ENCODE measurements at places on chromosomes 11 and 22.

DNA sequence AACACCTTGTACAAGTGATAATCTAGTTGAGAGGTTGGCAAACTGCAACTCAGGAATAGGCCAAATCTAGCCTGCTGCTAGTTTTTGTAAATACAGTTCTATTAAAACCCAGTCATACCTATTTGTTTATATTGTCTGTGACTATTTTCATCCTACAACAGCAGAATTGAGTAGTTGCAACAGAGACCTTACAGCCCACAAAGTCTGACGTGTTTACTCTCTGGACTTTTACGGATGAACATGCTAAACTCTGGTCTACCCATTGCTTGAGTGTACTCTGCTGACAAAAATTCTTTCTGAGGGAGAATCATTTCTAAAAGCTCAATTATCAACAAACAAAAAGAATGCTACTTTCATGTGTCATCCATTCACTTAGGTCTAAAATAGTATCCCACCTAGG is 287.0 kb downstream of the DYNC2H1 start:
- DNase-seq = no peak

- no peak for DNase-seq
Measured at GRCh38 chr22:29937940-29938693, 55.1 kb downstream of the MTMR3 start.

GRCh38 chr22:20624161-20624616 is 116.8 kb downstream of the MED15 start:
- no peak for DNase-seq

DNA sequence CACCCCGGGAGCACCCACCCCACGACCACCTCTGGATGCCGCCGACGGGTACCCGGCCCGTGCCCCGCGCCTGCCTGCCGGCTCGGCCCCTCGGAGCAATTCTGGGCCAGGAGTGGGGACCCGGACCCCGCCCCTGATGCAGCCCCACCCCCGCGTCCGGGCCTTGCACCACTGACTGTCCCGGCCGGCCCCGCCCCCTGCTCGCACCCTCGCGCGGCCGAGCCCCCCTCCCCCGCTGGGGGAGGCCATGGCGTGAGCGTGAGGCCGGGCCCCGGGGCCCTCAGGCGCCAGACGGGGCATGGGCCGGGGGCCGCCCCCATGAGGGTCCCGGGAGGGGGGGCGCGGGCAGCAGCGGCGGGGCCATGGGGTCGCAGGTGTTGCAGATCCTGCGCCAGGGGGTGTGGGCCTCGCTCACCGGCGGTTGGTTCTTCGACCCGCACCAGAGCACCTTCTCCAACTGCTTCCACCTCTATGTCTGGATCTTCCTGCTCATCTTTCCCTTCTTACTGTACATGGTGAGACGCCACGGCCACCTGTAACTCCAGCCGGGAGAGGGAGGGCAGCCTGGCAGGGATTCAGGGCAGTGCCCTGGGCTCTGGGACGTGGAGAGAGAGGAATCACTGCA is 486 bp downstream of the PCNX3 start:
- DNase-seq = peak; percentile 33

Measured in stimulated activated CD8-positive, alpha-beta memory T cell treated with anti-CD3 and anti-CD28 coated beads, Interleukin-12 subunit alpha, Interleukin-12 subunit beta, amount 100 ng/mL, for 4 hours (primary cell).